Glutamatergic neuron (in vitro differentiated cells): ENCODE measurements at places on chromosomes 1 and 21.

- H3K27ac ChIP-seq = no peak overlapping the region
- DNase-seq = no peak
- no peaks in the 10 kb centered on the region for H3K36me3 ChIP-seq
- H3K4me1 ChIP-seq = peaks cover 32% of the 10 kb centered on the region
Observed at GRCh38 chr1:77398152-77398551, 116.3 kb downstream of the AK5 start.

DNA sequence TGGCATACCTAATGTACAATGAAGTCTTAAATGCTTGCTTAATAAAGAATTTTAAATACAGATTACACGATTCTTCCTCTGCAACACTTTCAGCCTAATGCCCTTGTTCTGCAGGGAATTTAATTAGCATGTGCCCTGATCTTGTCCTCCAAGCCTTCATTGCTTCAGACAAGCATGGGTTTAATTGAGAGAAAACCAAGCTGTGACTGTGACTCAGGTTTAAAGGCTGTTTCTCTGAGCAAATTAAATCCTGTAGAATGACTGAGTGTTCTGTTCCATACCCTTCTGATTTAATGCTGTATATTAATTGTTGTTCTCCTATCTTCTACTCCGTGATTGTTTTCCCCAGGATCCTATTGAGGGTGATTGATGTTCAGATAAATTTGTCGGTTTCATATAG is 269.0 kb upstream of the PRMT6 start:
- no peaks in the 10 kb centered on the region for H3K27me3 ChIP-seq
- H3K4me3 ChIP-seq = no peak overlapping the region
- no peak overlapping the region for H3K27ac ChIP-seq
- peaks cover 2% of the 10 kb centered on the region for H3K4me1 ChIP-seq
- no peak for DNase-seq
- H3K36me3 ChIP-seq = no peaks in the 10 kb centered on the region

DNA sequence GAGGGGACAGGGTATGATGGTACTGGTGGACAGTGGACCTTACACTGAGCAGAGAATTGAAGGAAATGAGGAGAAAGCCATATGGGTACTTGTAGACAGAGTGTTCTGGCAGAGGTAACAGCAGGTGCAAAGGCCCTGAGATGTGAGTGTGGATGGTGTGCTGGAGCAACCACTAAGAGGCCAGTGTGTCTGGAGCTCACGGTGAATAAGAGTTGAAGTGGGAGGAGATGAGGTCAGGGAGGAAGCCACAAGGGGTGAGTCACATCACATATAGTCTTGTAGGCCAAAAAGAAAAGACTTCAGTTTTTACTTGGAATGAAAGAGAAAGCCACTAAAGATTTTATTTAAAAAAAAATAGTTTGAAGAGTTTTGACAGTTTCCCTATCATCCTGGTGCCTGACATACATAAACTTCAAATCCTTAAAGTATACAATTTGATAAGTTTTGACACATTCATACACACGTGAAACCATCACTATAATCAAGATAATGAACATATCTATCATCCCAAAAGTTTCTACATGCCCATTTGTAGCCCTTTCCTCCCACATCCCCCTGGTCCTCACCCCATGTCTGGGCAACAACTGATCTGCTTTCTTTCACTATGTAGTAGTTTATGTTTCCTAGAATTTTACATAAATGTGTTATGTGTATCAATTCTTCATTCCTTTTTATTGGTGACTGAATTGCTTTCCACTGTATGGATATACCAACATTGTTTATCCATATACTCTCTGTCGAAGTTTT is 148.4 kb downstream of the GPATCH2 start:
- no peak overlapping the region for H3K4me3 ChIP-seq
- H3K36me3 ChIP-seq = peaks cover 14% of the 10 kb centered on the region
- H3K4me1 ChIP-seq = no peaks in the 10 kb centered on the region
- H3K27ac ChIP-seq = no peak overlapping the region

GRCh38 chr1:61255358-61255703 is 173.0 kb downstream of the NFIA start:
- DNase-seq = no peak
- H3K27me3 ChIP-seq = no peaks in the 10 kb centered on the region
- no peak overlapping the region for H3K4me3 ChIP-seq
- no peaks in the 10 kb centered on the region for H3K36me3 ChIP-seq
- H3K4me1 ChIP-seq = peaks cover 49% of the 10 kb centered on the region
- H3K27ac ChIP-seq = peak overlapping the region; percentile 67

GRCh38 chr1:32775640-32776337 is 41.4 kb downstream of the YARS1 start:
- DNase-seq = no peak
- no peak overlapping the region for H3K27ac ChIP-seq
- H3K27me3 ChIP-seq = peaks cover 6% of the 10 kb centered on the region
- H3K4me1 ChIP-seq = peaks cover 15% of the 10 kb centered on the region
- no peaks in the 10 kb centered on the region for H3K36me3 ChIP-seq

DNA sequence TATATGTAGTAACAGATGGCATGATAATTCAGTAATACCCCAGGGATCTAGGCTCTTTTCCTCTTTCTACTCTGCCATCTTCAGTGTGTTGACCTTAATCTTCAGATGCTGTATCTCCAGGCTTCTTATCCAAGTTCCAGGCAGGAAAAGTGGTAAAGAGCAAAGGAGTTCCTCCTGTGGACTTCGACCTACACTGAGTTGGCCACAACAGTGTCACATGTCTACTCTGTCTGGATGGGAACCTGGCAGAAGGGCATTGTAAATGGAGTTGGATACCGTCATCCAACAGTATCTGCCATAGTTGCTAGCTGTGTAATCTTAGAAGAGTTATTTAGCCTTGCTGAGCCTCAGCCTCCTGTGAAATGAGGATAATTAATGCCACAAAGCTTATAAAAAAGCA is 21.9 kb downstream of the IL23R start:
- H3K27ac ChIP-seq = no peak overlapping the region
- no peaks in the 10 kb centered on the region for H3K4me1 ChIP-seq
- no peaks in the 10 kb centered on the region for H3K27me3 ChIP-seq

DNA sequence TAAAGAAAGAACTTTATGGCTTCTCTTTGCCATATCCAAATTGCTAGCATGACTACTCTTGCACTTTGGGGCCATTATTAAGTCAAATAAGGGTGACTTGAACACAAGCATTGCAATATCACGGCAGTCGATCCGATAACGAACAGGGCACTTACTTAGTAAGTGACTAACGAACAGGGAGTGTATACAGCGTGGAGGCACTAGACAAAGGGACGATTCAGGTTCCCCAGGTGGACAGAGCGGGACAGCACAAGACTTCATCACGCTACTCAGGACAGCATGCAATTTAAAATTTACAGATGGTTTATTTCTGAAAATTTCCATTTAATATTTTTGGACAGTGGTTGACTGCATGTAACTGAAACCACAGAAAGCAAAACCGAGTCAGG is 5.4 kb upstream of the PITHD1 start:
- peaks cover 3% of the 10 kb centered on the region for H3K4me1 ChIP-seq
- no peak overlapping the region for H3K27ac ChIP-seq
- no peak for DNase-seq
- no peak overlapping the region for H3K4me3 ChIP-seq
- no peaks in the 10 kb centered on the region for H3K27me3 ChIP-seq

GRCh38 chr1:20477348-20478056 is 8.5 kb downstream of the CAMK2N1 start:
- peaks cover 6% of the 10 kb centered on the region for H3K27me3 ChIP-seq
- H3K4me1 ChIP-seq = peaks cover 40% of the 10 kb centered on the region
- peak overlapping the region; percentile 30 for H3K4me3 ChIP-seq
- no peak overlapping the region for H3K27ac ChIP-seq
- no peaks in the 10 kb centered on the region for H3K36me3 ChIP-seq

DNA sequence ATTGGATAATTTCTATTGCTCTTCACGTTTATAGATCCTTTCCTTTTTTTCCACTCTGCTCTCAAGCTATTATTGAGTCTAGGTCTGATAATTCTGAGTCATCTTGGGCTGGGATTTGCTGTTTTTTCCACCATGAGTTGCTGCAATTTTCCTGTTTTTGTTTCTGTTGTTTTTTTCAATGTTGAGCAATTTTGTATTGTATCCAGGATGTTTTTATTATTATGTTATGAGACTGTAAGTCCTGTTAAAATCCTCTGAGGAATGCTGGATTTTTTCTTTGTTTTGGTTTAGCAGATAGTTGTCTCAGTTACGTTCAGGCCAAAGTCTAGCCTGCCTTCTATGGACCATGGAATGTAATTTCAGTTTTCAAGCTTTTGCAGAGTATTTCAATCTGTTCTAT is 13.0 kb upstream of the SLC35A3 start:
- H3K4me3 ChIP-seq = no peak overlapping the region
- no peak overlapping the region for H3K27ac ChIP-seq
- no peaks in the 10 kb centered on the region for H3K4me1 ChIP-seq
- no peak for DNase-seq

GRCh38 chr1:165476776-165477175 is 31.9 kb upstream of the RXRG start:
- no peak for DNase-seq
- H3K4me1 ChIP-seq = peaks cover 18% of the 10 kb centered on the region
- peak overlapping the region; percentile 70 for H3K4me3 ChIP-seq
- H3K36me3 ChIP-seq = no peaks in the 10 kb centered on the region
- peaks cover 3% of the 10 kb centered on the region for H3K27me3 ChIP-seq
- H3K27ac ChIP-seq = peak overlapping the region; percentile 94

DNA sequence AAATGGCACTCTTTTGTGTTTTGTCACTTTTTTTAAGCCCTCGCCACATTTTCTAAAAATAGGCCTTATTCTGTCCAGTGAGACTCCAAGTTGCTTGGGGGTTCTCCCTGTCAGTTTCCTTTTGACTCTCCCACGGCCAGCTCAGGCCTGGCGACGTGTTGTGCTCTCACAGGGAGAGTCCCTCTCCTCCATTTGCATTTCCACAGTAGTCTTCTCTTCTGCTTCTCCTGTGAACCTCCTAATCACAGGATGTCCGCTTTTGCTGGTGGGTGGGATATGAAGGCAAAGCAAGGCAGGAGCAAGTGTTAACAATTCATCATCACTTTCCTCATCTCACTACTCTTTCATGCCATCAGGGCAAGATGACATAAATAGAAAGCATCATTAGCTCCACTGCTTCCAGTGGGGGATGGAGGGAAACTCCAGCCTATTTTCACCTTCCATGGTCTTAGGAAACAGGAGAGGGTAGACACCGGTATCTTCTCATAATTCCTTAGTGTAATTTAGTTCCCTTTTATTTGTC is 99.8 kb downstream of the INTS7 start:
- H3K27ac ChIP-seq = no peak overlapping the region
- no peak for DNase-seq
- no peaks in the 10 kb centered on the region for H3K36me3 ChIP-seq
- H3K4me1 ChIP-seq = peaks cover 21% of the 10 kb centered on the region
- no peak overlapping the region for H3K4me3 ChIP-seq
- H3K27me3 ChIP-seq = no peaks in the 10 kb centered on the region

DNA sequence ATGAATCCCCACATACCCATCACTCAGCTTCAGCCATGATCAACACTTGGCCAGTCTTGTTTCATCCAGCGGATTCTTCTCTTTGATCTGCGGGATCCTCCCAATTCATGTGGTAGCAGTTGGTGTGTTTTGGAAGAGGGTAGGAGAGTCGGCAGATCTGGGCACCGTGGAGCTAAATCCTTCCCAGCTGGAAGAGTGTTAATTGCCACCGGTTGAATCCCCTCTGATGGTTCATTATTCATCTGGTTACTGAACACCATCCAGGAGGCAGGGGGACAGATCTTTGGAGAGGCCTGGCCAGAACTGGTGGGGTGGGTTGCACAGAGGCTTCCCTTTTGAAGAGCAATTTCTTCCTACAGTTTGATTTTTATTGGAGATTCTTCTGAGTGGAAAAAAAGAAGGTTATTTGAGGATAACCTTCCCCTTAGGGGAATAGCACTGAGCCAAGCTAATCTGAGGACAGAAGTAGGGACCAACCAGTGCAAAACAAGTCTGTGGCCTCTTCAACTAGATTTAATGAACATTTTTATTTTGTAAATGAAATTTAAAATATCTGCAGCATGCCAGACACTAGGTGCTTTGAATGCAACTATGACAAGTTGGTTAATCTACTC is 8.1 kb downstream of the NFASC start:
- peaks cover 76% of the 10 kb centered on the region for H3K4me1 ChIP-seq
- H3K27ac ChIP-seq = peak overlapping the region; percentile 60

DNA sequence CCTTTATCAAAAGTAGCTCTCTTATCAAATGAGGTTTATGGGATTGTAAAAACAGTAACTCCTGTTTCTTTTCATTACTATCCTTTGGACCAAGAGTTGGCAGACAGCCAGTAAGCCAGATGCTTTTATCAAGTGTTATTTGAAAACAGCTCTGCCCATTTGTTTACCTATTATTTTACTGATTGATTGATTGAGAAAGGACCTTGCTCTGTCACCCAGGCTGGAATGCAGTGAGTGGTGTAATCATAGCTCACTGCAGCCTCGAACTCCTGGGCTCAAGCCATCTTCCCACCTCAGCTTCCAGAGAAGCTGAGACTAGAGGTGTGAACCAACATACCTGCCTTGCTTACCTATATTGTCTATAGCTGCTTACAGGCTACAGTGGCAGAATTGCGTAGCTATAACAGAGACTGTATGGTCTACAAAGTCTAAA is 3.6 kb downstream of the PRKAB2 start:
- no peaks in the 10 kb centered on the region for H3K36me3 ChIP-seq
- no peak overlapping the region for H3K27ac ChIP-seq
- no peak overlapping the region for H3K4me3 ChIP-seq
- H3K27me3 ChIP-seq = peaks cover 5% of the 10 kb centered on the region
- peaks cover 10% of the 10 kb centered on the region for H3K4me1 ChIP-seq

DNA sequence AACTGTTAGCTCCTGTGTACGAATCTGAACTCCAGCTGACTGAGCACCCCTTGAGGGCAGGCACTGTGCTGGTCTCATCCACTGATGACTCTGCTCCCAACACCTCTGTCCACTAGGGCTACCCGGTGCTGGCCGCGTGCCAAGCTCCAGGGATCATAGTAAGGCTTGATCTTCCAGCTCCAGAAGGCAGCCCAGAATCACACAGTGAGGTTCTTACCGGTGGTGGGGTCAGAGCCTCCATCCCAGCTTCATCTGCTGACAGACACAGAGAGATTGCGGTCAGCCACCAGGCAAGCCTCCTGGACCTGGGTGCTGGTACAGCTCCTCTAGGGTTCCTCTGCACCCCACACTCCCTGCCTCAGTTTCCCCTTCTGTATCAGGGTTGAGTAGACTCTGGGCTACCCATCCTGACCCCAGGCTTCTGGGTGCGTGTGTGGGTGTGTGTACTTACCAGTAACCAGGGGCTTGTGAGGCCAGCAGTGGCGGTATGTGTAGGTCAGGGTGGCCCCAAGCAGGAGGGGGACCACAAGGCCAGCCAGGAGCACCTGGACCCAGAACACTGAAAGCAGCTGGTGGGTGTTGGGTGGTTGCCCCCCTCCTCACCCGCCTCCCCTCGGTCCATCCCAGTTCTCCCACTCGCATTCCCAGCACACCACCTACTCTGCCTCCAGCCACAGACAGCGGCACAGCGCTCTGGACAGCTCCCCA is 3.4 kb downstream of the TNFRSF25 start:
- H3K27me3 ChIP-seq = peaks cover 11% of the 10 kb centered on the region
- H3K36me3 ChIP-seq = no peaks in the 10 kb centered on the region
- peaks cover 2% of the 10 kb centered on the region for H3K4me1 ChIP-seq
- DNase-seq = no peak
- no peak overlapping the region for H3K27ac ChIP-seq
